ENCODE measurements at places on chromosomes 5 and 9.

GRCh38 chr5:107743373-107744000, 72.8 kb upstream of the EFNA5 start:
- DNase-seq = no peak

DNA sequence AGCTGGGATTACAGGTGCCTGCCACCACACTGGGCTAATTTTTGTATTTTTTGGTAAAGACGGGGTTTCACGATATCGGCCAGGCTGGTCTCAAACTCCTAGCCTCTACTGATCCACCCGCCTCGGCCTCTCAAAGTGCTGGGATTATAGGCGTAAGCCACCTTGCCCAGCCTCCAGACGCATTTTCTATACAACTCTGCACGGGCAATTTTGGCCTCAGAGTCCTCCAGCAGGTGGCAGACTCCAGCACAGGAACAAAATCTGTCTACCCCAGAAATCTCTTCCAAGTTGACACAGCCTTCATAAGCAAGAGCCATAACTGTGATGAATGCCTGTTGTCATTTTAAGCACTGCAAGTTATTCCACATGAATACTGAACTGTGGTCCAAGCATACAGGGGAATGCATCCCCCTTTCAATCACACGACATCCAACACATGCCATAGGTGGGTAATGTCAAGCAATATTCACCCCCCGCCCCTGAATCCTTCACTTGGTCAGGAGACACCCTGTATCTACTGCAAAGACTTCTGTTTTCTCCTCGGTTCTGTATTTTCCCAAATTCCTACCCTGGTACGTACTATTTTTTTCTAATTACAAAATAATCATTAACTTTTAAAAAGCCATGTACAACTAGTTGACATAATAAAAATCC, 50.8 kb downstream of the ALDH7A1 start:
- peak; percentile 17 for DNase-seq

DNA sequence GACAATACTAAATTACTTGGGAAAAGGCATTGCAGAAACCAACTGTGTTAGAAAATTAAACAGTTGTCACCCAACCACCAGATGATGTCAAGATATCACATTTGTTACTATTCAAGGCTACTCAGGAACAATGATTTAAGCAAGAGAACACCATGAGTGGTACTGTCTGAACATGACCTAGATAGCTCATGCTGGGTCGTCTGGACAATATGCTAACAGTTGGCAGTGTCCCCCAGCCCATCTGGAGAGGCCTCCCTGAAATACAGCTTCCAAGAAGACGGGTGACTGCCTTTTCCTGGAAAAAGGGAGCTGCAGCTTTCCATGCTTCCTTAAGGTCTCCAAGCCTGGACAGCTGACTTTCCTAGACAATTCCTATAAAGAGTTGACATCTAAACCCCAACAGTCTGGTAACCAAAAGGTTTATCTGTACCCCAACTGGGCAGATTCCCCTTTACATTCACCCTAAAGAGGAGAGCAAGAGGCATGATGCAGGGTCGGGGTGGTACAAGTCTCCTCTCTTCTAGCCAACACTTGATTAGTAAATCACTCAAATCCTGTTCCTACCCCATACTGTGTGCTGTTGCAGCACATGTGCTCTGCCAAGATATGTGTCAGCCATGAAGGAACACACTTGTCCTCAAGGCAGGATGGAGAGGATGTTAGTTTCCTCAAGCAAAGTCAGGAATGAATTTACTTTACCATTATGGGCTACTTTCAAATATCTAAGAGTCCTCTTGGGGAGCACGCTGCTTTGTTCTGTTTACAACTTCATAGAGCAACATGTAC, 433.0 kb downstream of the PDE4D start:
- no peak for DNase-seq

GRCh38 chr5:154193701-154194121, 3.2 kb downstream of the GALNT10 start:
- no peak for DNase-seq

GRCh38 chr5:77305222-77305846, 94.9 kb downstream of the PDE8B start:
- DNase-seq = no peak
